ENCODE measurements at places on chromosomes 2 and 18.

- DNase-seq: peak; percentile 29
Observed at GRCh38 chr18:48814490-48815178, 136.1 kb downstream of the SMAD7 start.

GRCh38 chr2:144886862-144887261 is 366.9 kb upstream of the ZEB2 start:
- no peak for DNase-seq

- no peak for DNase-seq
Observed at GRCh38 chr2:70979180-70979488, 704 bp downstream of the ANKRD53 start.

DNA sequence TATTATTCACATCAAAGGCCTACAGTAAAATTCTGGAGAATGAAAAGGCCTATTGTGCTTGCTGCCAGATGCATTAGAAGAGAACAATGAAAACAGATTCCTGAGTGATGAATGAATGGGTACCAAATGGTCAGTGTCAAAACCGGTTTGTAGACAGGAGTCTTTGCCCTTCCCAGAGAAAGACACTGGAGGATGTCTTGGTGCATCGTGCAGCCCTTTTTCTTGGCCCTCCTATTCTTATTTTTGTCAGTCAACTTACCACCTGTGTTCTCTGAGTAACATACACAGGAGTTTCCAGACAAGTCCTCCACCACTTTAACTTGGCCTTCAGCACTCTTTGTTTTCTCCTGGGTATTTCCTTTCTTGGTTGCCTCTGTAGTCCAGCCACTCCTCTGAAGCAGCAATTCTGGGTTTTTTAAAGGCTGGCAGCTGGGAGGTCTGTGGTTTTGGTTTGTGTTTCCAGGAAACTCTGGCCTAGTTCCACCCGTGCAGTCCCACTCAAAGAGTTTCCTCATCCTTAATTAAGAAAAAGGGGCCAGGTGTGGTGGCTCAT is 29.4 kb downstream of the PSTPIP2 start:
- no peak for DNase-seq

GRCh38 chr2:206765242-206766056 is at the start of the genes FASTKD2 and MDH1B:
Gene FASTKD2 (plus strand): TSS chr2:206765606. CDS start chr2:206766694, 1,088 bp downstream.
Gene MDH1B (minus strand): TSS chr2:206765328. CDS start chr2:206765271, 57 bp downstream.
- DNase-seq: peak; percentile 64

- no peak for DNase-seq
Observed at GRCh38 chr18:8947566-8947965, 154.9 kb upstream of the NDUFV2 start.

- DNase-seq: no peak
Observed at GRCh38 chr18:8559612-8560186, 49.5 kb upstream of the RAB12 start.

- no peak for DNase-seq
Observed at GRCh38 chr2:32680942-32681341, 53.1 kb downstream of the TTC27 start.

DNA sequence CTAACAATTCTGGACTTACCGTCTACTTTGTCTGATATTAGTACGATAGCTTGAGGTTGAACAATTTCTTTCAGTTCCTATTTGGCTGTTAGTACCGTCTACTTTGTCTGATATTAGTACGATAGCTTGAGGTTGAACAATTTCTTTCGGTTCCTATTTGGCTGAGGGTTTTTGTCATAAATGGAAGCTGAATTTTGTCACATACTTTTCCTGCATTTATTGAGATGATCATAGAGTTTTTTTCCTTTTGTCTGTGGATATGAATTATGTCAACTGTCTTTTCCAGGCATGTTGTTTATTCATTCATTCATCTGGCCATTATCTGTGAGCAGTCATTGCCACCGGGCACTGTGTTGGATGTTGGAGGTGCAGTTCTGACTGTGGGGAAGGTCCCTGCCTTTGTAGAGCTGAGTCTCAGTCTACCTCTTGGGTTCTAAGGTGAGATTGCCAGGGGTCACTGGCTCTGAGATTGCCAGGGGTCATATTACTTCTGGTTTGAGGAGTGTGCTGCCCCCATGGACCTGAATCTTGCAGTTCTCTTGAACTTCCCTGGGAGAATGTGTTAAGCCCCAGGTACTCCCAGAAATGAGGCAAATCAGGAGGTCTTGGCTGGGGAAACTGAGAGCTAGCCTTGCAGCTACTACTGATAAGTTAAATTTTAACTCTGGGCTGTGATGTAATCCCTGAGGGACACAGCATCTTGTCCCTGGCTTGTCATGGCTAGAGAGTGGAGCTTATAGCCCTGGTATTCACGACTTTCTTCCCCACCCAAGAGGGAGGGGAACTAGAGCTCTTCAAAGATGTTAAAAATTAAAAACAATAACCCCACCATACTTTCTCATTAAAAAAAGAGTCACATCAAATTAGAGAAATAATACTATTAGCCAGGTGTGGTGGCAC is 89.1 kb upstream of the MBOAT2 start:
- no peak for DNase-seq

- no peak for DNase-seq
Observed at GRCh38 chr18:59892123-59892522, 7.7 kb upstream of the PMAIP1 start.

- no peak for DNase-seq
Observed at GRCh38 chr2:122754561-122754960, 999.1 kb downstream of the TSN start.

GRCh38 chr18:69876490-69876889 is 71.2 kb downstream of the CD226 start:
- no peak for DNase-seq

DNA sequence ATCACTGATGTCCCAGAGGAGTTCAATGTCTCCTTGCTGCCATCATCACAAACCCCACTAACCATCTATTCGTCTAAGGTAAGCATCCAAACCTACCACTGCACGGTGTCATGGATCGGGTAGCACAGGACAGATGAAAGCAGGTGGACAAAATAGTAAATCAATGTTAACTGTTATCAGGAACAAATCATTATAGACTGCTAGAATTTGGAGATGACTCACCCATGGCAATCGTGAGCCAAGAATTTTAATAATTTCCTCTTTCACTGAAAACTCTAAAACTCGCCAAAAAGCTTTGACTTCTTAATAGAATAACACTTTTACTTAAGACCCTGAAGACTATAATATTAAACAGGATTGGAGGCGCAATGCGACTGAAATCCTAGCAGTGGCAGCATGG is 33.7 kb upstream of the BZW1 start:
- DNase-seq: no peak

- DNase-seq: no peak
Observed at GRCh38 chr2:118849226-118850167, 2.0 kb upstream of the EN1 start.

DNA sequence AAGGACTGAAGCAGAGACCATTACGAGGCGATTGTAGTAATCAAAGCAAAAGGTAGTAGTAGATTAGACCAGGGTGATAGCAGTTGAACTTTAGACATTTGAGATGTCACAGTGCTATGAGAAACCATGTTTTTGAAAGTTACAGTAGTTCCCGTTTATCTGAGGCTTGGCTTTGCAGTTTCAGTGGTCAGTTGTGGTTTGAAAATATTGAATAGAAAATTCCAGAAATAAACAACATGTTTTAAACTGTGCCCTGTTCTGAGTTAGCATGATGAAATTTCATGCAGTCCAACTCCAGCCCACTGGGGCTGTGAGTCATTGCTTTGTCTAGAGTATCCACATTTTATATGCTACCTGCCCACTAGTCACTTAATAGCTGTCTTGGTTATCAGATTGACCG is 47.5 kb downstream of the ZNF638 start:
- no peak for DNase-seq

DNA sequence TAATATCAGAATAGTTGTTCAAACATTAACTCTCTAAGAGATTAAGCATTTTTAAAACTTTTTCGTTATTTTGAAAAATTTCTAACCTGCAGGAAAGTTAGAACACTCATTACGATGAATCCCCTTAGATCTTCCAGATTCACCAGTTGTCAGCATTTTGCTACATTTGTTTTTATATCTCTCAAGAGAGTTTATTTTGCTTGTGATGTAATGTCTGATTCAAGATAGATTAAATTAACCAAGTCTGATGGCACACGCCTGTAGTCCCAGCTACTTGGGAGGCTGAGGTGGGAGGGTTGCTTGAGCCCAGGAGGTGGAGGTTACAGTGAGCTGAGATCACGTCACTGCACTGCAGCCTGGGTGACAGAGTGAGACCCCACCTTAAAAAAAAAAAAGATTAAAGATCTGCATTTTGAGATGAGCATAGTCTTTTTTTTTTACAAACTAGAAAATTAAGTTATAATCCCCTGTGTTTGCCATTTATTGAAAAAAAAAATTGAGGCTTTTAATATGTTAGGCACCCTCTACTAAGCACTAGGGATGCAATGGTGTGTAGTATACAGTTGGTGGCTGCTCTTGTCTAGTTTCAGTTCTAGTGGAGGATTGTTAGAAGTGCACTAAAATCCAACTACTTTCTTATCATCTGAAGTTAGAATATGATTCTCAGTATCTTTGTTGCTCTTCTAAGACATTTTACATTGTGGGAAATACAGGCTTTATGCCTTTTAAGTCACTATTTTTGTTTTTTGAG is 20.9 kb downstream of the RAB10 start:
- DNase-seq: no peak

DNA sequence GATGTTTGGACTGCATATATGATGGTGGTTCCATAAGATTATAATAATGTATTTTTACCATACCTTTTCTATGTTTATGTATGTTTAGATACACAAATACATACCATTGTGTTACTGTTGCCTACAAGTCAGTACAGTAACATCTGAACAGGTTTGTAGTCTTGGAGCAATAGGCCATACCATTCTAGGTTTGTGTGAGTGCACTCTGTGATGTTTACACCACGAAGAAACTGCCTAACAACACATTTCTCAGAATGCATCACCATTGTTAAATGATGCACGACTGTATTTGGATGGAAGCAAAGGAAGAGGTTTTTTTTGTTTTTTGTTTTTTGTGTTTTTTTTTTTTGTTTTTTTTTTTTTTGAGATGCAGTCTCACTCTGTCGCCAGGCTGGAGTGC is 9.5 kb downstream of the DUSP19 start:
- DNase-seq: no peak

DNA sequence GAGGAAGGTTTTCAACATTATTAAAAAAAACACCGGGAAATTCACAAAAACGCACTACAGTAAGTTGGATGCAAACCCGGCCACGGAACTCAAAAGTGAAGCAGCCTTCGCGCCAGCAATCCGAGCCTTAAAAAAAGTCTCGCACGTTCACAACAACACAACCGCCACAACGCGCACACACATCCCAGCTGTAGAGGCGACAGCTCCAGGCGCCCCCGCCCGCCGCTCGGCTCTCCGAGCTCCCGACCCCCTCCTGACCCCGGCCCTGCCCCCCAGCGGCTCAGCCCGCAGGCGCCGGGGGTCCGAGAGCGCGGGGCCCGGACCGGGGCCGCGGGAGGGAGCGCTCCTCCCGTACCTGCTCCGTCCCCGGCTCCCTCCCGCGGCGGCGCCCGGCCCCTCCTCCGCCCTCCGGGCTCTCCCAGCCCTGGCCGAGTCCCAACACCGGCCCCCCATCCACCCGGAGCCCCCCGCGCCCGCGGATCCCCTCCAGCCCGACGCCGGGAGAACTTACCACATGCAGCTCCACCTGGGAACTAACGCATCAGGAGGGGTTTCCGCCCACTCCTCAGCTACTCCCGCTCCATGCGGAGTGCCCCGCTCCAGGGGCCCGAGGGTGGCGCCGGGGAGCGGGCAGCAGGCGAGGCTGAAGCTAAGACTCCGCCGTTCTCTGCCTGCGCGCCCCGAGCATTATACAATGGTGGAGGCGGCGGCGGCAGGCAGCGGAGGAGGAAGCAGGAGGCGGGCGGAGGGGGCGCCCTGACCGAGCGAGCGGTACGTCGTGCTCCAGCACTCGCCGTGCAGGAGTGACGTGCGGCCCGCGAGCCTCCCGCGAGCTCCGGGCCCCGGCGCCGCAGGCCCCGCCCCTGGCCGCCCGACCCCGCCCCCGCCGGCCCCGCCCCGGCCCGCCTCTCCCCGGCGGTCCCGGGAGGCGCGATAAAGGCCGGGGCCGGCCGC is at the start of gene SERTAD2:
SERTAD2 (minus strand) TSS at position 805 of the 954 bp plus-strand sequence. CDS start 17,042 bp downstream, outside the sequence.
- peak; percentile 88 for DNase-seq

- no peak for DNase-seq
Observed at GRCh38 chr2:1907291-1907690, 163.0 kb upstream of the PXDN start.

GRCh38 chr2:17179145-17179808 is 339.0 kb downstream of the RAD51AP2 start:
- no peak for DNase-seq

- no peak for DNase-seq
Observed at GRCh38 chr2:217063238-217063755, 203.4 kb upstream of the TNP1 start.

DNA sequence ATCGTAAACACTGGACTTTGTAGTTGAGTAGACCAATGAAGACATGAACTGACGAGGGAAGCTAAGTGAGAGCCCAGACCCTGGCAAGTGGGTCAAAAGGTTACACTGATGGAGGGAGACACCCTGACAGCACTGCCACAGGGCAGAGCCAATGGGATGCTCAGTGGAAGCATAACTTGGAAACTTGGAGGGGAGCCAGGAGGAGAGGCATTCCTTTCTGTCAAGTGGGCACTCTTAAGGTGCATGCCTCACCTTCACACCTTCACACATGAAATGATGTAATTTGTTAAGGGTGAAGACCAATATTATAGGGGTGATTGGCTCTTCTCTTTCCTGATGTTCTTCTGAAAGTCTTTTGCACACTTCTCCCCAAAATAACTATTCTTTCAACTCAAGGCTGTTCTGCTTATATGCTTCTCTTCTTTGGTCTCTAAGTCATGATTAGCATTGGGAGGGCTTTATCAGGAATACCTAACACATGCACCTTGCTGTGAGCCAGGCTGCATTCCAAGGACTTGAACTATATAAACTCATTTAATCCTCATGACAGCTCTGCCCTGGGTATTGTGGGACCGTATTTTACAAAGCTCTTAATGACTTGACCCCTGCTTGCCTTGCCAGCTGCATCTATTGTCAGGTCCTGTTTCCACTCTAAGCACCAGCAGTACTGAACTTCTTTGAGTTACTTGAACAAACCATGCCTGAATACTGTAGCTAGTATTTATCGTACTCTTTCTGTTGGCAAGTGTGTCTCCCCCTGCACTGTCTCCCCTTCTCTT is 19.0 kb downstream of the RPL37A start:
- no peak for DNase-seq

DNA sequence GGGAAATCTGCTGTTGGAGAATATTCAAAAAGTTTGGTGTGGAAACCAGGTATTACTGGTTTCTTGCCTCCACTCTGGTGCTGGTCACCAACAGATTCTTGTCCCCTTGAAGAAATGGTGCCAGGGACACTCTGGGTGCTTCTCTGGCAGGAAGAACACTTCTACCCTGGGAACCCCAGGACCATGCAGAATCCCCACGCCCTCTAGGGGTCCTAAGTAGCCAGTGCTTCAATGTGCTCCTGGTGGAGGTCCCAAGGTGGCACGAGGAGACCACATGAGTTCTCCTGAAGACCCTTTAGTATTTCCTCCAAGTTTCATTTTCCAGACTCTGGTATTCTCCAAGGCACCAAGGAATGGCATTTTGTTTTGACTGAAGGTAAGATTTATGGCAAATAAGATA is 380.6 kb downstream of the TSN start:
- no peak for DNase-seq
